ENCODE measurements at places on chromosomes 6 and 20.

GRCh38 chr6:33028220-33028849, 18.9 kb upstream of the HLA-DOA start:
- DNase-seq: no peak

- no peak for DNase-seq
Observed at GRCh38 chr6:101085327-101085726, 204.2 kb upstream of the ASCC3 start.

GRCh38 chr20:25676164-25676809, 20.4 kb downstream of the ZNF337 start:
- no peak for DNase-seq

- DNase-seq: no peak
Observed at GRCh38 chr20:16608277-16608650, 35.0 kb upstream of the KIF16B start.

DNA sequence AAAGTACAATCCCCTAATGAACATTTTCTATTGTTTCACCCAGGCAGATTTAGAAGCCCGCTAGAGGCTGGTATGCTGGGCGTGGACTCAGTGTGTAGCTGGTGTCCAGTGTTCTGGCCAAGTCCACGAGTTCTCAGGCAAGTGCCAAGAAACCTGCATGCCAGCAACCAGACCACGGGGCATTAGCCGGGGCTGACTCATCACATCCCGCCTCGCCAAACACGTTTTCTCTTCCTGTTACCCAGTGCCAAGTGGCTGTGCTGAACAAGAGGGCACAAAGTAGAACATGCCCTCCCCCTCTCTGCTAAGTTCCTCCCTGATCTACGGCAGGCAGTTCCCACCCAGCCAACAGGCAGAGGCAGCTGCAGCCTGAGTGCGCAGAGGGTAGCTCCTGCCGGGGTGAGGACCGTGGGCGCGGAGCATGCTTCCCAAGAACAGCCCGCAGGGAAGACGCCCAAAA, 29.6 kb downstream of the RAMACL start:
- DNase-seq: no peak

DNA sequence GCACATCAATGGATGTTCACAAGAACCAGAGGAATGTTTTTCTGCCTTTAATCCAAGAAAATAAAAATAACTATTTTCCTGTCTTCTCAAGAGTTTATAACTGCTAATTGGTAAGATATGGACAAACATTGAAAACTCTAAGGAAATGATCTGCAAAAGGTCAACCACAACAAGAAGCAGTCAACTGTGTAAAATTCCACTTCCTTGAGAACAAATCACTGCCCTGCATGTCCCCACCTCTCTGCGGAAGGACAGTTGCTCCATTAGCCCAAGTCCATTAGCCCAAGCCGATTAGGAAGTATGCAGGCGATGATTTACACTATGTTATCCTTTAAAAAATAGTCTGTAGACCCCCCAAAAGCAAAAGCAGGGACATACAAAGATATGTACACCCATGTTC, 27.6 kb downstream of the SLC22A23 start:
- no peak for DNase-seq

GRCh38 chr6:133895573-133896343, 6.8 kb downstream of the TCF21 start:
- DNase-seq: no peak

GRCh38 chr20:43388268-43389002, 69.3 kb upstream of the SRSF6 start:
- no peak for DNase-seq

DNA sequence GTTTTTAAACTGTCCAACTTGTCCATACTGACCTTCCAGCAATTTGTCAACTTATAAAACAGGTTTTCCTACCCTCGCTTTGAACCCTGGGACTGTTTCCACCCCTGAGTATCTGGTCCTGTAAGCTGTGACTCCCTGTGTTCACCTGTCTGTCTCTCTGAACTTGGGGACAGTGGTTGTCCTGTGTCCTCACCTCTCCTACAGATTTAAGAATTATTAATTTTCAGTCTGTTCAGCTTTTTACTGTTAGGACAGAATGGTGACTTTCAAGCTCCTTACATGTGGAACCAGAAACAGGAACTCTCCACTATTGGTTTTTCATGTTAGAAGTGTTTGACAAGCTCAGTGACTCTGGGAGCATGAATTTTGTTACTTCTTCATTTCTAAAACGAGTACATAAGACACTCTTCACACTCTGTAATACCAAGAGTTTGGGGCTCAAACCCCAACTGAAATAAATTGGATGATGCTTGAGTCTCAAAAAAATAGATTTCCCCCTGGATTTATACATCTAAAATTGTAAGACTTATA, 713.9 kb downstream of the COL12A1 start:
- no peak for DNase-seq

DNA sequence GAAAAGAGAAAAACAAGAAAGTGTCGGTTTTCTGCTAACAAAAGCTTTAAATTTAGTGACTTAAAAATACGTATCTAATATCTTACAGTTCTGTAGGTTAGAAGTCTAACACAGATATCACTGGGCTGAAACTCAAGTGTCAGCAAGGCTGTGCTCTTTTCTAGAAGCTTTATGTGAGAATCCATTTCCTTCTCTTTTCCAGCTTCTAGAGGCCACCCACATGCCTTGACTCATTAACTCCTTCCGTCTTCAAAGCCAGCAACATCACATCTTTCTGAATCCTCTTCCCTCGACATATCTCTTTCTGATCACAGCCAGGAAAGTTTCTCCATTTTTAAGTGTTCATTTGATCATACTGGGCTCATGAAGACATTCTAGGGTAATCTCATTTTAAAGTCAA, 262.0 kb downstream of the MAFB start:
- DNase-seq: no peak

GRCh38 chr20:36135159-36135558, 19.4 kb upstream of the EPB41L1 start:
- no peak for DNase-seq

DNA sequence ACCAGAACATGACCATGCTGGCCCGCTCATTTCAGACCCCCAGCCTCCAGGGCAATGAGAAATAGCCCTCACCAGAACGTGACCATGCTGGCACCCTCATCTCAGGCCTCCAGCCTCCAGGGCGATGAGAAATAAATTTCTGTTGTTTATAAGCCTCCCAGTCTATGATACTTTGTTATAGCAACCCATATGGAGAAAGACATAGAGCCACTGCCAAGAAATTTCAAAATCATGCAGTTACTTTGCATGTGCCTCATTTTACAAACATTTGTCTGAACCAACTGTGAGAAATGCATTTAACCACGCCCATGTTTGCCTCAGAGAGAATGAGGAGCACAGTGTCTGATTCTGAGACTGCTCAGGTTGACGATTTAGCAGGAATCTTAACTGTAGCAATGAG, 15.5 kb downstream of the CYP39A1 start:
- DNase-seq: no peak

DNA sequence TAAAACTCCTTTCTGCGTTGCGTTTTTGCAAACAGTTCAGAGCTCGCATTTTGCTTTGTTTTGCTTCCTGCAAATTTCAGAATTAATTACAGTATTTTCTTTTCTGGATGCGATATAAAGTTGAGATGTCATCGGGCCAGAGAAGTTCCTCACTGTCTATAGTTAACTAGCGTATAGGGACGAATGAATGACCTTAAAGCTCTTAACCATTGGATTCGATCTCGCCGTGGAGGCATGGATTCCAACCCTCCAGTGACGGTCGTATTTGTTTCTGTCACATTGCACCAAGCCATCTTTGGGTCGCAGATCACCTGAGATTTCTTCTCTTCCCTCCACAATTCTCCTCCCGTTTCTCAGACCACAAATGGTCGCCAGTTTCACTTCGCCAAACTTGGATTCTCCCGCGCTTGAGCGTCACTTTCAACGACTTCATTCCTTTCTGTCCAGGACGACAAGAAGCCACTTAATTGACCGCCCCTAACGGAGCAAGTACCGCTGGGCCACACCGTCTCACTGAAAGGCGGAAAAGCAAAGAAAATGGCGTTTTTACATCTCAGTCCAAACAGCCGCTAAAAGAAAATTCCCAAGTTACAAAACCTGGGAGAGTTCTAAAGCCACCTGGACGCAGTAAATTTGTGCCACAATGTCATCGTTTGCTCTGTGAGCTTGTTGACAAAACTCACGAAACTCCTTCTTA, 85.3 kb upstream of the ZNF184 start:
- DNase-seq: no peak

- no peak for DNase-seq
Observed at GRCh38 chr6:89028774-89029173, 51.8 kb upstream of the PNRC1 start.

DNA sequence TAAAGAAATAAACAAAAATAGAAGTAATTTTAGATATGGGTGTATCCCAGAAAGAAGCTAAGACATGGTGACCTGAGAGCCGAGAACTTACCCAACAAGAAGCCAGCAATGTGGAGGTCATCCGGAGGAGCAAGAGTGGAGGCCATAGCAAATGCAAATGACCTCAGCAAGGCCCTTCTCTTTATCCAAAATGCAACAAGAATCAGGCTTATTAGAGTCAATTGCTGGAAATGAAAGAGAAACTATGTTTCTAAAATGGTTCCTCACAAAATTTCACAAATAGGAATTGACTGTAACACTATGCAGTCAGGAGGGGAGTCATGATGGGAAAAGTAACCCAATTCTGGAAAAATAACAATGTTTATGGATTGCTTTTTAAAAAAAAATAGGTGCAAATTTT, 90.4 kb downstream of the TNFAIP3 start:
- DNase-seq: no peak

GRCh38 chr6:121578216-121578615, 142.8 kb downstream of the GJA1 start:
- no peak for DNase-seq

- DNase-seq: no peak
Observed at GRCh38 chr6:132400883-132401617, at the start of gene MOXD1. Gene MOXD1 (minus strand): TSS chr6:132401475. CDS start chr6:132401426, 49 bp downstream.

DNA sequence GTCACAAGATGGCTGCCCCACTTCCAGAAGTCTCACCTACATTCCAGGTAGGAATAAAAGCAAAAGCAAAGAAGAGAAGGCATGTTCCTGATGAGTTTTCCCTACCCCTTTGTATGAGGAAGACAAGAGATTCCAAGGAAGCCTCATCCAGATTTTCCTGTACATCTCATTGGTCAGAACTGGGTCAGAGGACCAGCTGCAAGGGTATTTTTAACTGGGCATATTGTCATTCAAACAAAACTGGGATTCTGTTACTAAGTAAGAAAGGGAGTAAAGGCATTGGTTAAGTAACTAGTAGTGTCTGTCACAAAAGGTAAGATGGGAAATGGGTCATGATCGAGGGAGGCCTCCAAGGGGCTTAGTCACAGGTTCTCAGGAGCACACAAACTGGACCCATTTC, 28.2 kb upstream of the RIMS4 start:
- no peak for DNase-seq

GRCh38 chr6:63371104-63371715, 51.4 kb upstream of the LGSN start:
- no peak for DNase-seq

DNA sequence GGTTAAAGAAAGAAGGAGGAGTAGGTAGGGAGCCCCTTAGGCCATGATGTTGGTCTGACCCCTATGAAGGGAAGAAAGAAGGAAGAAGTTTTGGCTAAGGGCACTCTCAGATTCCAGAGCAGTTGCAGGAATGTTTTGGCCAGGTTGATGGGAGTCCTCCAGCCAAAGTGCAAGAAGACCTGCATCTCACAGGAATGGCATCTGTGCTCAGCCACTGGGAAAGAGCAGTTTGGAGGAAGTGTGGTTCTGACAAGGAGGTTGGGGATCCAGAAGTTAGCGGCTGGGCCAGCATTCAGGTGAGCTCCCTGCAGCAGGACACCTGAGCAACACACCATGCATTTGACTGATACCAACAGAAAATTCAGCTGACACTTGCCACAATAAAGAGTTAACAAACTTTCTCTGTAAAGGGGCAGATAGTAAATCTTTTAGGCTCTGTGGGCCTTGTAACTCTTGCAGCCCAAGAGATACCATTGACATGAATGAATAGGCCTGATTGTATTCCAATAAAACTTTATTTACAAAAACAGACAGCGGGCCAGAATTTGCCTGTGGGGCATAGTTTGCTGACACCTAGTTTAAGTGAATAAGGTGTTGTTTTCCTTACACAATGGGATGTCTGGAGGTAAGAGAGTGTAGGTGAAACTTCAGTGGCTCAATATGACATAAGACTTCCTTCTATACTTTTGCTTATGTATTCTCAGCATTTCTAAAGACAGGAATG, 71.0 kb downstream of the EDN1 start:
- DNase-seq: no peak

- DNase-seq: no peak
Observed at GRCh38 chr6:105608711-105609374, 206.0 kb upstream of the PREP start.

DNA sequence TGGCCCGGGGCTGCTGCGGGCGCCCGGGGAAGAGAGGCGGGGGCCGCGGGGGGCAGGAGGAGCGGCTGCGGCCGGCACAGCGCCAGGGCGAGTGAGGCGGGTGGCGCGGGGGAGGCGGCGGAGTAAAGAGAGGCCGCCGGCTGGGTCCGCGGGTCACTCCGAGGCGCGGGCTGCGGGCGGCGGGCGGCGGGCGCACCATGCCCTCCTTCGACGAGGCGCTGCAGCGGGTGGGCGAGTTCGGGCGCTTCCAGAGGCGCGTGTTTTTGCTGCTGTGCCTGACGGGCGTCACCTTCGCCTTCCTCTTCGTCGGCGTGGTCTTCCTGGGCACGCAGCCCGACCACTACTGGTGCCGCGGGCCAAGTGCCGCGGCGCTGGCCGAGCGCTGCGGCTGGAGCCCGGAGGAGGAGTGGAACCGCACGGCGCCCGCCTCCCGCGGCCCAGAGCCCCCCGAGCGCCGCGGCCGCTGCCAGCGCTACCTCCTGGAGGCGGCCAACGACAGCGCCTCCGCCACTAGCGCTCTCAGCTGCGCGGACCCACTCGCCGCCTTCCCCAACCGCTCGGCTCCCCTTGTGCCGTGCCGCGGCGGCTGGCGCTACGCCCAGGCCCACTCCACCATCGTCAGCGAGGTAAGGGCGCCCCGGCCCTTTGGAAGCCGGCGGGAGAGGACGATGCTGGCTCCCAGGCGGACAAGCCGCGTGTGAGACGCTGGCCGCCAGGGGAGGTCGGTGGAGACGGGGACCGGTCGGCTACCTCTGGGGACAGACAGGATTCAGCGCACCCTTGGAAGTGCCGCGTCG, at the start of gene SLC22A3:
TSS of gene SLC22A3 (plus strand) at position 156 of the 797 bp plus-strand sequence. CDS start at position 198, 42 bp downstream.
- no peak for DNase-seq

- no peak for DNase-seq
Observed at GRCh38 chr6:74860456-74860855, 345.4 kb downstream of the COL12A1 start.

Measured in activated T-helper 2 cell treated with anti-CD3 and anti-CD28 coated beads, Interferon-gamma antibody, Interleukin-2, Interleukin-4, amounts not matched to agents 10 μg/mL and 5 μg/mL and 100 μg/mL, durations not matched to agents 14 hours and 24 hours and 36 hours (primary cell).